ENCODE measurements at places on chromosomes 12 and 14.

DNA sequence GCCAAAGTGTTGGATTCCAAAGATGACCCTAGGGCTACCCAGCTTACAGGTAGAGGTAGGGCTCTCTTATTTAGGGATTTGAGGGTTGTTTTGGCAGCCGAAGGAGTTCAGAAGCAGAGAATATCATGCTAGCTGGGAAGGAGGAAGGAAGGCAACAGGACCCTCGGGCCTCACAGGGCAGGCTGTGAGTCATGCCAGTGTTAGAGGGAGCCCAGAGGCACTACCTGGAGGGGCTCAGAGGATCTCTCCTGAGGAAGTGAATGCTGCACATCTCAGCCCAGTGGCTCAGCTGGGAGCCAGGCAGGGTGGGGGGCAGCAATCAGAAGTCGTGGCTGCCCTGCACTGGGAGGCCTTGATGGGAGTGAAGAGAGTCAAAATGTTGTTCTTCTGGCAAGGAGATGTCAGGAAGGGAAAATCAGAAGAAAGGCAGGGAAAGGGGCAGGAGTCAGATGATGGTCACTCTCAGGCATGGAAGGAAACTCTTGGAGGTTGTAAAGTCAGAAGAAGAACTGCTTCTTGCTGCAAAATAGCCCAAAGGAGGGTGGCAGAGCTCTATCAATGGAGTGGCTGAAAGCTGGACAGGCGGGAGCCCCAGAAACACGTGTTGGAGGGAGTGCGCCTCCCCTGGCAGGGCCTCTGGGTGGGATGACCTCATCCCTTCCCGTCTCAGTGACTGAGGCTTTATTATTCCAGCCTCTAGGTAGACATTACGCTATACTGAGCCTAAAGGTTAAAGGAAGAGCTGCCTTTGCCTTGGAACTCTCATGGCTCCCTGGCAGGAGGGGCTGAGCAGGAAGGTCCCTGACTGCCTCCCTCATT is 141.3 kb downstream of the SMOC1 start:
- no peak for DNase-seq

DNA sequence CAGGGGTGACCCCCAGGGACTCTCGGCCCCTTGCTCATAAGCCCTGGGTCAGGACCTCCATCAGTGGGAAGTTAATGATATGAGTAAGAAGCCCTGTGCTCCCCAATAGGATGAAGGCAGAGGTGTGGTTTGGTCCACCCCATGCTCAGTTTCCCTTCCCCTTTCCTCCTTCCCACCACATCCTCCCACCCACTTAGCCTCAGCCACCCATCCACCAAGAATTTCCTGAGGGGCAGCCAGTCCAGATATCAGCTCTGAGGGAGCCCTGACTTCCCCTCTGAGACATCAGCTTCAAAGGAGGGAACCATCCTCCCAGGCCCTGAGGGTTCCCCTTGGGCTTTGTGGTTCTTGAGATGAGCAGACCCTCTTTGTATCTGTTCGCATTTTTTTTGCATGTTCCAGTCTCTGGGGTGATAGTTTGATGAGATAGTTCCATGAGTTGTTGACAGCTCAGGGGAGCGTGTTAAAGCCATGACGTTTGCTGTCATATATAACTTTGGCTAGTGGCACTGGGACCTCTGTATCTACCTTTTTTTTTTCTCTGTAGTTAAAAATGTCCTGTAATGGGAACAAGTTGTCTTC is 71.2 kb downstream of the LGMN start:
- peak; percentile 43 for DNase-seq

GRCh38 chr14:55267820-55268219 is 3.4 kb upstream of the FBXO34 start:
- DNase-seq: no peak

- no peak for DNase-seq
Measured at GRCh38 chr12:116426391-116427136, 132.6 kb upstream of the MAP1LC3B2 start.

GRCh38 chr12:109832541-109833306 is 474 bp downstream of the TRPV4 start:
- DNase-seq: no peak

DNA sequence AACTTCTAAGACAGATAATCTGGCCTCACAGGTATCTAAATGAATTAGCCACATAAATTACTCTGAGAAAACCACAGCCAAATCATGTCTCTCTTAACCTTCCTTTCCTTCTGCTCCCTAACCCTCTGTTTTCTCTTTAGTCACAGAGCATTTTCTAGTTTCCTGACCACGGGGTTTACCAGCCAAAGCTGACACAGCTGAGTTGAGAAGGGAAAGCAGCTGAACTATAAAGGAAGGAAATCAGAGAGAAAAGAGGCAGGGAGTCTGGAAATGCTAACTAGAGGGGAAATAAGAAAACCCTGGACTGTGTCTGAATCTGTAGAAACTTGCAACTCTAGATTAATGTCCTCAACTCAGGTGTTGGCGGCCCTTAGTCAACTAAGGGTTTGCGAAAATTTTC is 24.4 kb downstream of the ANKS1B start:
- DNase-seq: no peak

DNA sequence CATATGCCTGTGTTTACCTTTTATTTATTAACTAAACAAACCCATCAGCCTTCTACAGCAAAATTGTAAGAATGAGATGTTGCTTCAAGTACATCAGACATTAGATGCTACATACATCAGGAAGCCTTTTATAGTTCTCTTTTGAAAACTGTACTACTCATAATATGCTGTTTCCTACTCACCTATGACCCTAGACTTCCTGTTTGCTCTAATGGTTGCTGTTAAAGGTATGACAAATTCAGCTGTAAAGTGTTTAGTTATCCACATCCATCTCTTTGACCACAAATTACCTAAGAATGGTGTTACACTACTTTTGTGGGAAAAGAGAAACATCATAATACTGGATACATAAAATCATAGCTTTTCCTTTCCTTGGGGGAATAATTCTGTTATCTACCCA is 220.0 kb downstream of the RAD51B start:
- DNase-seq: no peak

GRCh38 chr12:6700646-6701051 is at the start of gene PIANP:
Gene PIANP (minus strand): TSS chr12:6700815. CDS start chr12:6698061, 2,754 bp downstream.
- DNase-seq: no peak

DNA sequence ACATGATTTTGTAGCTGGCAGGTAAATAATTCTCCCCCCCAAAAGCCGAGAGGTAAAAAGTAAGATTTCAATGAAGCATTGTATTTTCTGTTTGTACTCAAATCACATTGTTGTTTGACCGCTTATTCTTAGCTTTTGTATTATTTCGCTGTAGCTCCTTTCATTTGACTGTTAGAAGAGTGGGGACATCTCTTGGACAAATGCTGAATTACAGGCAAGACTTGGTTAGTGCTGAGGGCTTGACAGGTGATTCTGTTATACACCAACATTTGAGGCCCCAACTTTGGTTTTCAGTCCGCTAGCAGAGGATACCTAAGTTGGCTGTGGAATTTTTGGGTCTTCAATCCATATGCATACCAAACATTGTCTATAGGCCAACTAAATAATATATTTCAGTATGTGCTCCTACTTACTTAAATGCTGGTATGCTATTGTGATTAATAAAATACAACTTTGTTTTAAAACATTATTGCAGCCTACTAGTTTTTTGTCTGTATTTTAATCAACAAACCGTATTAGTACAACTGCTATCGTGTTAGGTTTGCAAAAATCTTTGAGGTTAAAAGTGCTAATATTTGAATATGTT is 102.2 kb downstream of the ERC1 start:
- no peak for DNase-seq

- DNase-seq: no peak
Measured at GRCh38 chr14:105525861-105526775, at the start of gene TMEM121. Gene TMEM121 (plus strand): TSS chr14:105526583. CDS start chr14:105528835, 2,252 bp downstream.

GRCh38 chr12:115672506-115673080 is 604.9 kb downstream of the MED13L start:
- no peak for DNase-seq

DNA sequence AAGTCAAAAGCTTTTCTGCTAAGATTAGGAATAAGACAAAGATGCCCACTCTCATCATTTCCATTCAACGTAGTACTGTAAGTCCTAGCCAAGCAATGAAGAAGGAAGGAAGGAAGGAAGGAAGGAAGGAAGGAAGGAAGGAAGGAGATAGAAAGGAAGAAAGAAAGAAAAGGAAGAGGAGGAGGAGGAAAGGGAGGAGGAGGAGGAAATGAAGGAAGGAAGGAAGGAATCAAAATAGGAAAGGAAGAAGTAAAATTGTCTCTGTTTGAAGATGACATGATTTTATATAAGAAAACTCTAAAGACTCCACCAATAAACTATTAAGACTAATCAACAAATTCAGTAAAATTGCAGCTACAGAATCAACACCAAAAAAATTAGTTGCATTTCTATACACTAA is 66.0 kb upstream of the DHRS4 start:
- DNase-seq: no peak

GRCh38 chr12:42144158-42144407 is 591 bp downstream of the GXYLT1 start:
- no peak for DNase-seq

DNA sequence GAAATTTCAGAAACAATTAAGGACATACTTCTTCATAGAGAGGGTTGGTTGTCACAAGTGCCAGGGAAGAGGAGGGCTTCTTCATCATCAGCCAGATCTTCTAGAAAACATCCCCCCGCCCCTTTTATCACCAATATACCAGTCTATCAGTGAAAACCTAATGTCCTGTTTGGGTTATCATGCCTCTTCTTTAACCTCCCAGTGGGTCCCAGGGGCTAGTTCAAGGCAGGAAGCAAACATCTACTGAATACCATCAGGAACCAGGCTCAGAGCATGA is 13.3 kb upstream of the KRT86 start:
- no peak for DNase-seq

- DNase-seq: no peak
Measured at GRCh38 chr14:81416981-81417380, 16.9 kb upstream of the STON2 start.

GRCh38 chr14:98964171-98964570 is 307.8 kb downstream of the BCL11B start:
- DNase-seq: no peak

DNA sequence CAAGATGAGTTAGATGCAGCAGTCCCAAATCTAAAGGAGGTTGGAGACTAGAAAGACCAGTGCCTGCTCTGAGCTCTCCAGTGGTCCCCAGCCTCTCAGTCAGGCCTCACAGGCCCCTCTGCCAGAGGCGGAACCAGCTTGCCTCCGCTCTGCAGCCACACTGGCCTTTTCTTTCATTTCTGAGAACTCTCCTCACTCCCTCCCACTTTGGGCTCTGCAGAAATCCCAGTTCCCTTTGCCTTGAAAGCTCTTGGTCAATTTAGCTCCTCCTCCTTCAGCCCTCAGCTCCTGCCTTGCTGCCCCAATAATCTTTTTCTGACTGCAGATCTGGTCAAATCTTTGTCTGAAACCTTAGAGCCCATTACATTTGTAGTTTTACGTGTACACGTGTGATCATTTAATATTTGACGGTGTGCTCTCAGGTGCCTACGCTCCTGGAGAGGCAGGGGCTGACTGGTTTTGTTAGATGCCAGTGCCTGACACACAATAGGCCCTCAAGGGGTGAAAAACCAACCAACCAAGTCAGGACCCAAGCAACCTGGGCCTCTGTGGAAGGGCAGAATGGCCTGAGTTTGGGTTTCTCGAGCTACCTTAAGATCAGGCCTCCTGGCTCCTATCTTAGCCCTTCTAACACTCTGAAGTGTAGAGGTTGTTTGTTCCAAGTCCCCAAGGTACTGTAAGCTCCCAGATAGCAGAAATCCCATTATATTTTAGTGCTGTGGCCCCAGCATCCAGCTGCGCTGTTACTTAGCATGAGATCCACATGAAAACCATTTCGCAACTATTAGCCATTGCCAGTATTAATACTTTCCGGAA is 1.1 kb upstream of the NUDT4 start:
- DNase-seq: no peak

Measured in stimulated activated CD8-positive, alpha-beta memory T cell treated with anti-CD3 and anti-CD28 coated beads, Interleukin-7, amount 100 ng/mL, for 24 hours (primary cell).